NCI-H510A (cell line): ENCODE measurements at places on chromosomes 1 and 21.

- no peak for DNase-seq
These were observed 24.2 kb upstream of the HSD3B1 start for GRCh38 chr1:119482517-119483425.

GRCh38 chr1:71222668-71223067 lies 141.8 kb upstream of the ZRANB2 start:
- DNase-seq = no peak

GRCh38 chr1:203703586-203703985 lies 61.4 kb upstream of the LAX1 start:
- no peak for DNase-seq

DNA sequence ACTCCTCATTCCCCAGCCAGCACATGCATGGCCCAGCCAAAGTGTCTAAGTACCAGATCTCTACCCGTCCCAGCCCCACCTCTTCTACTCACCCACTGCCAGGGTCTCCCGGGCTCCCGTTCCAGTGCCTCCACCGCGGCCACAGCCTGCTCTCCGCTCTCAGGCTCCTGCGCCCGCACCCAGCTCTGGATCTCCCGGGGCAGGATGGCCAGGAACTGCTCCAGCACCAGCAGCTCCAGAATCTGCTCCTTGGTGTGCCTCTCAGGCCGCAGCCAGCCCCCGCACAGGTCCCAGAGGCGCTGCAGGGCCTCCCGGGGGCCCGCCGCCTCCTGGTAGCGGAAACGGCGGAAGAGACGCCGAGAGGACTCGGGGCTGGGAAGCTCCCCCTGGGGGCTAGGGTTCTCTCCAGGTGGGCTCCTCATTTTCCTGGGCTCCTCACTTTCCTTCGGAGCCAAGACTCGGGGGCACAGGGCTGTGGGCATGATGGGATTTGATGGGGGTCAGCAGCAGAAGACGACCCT lies 2.5 kb downstream of the ZNF496 start:
- no peak for DNase-seq

DNA sequence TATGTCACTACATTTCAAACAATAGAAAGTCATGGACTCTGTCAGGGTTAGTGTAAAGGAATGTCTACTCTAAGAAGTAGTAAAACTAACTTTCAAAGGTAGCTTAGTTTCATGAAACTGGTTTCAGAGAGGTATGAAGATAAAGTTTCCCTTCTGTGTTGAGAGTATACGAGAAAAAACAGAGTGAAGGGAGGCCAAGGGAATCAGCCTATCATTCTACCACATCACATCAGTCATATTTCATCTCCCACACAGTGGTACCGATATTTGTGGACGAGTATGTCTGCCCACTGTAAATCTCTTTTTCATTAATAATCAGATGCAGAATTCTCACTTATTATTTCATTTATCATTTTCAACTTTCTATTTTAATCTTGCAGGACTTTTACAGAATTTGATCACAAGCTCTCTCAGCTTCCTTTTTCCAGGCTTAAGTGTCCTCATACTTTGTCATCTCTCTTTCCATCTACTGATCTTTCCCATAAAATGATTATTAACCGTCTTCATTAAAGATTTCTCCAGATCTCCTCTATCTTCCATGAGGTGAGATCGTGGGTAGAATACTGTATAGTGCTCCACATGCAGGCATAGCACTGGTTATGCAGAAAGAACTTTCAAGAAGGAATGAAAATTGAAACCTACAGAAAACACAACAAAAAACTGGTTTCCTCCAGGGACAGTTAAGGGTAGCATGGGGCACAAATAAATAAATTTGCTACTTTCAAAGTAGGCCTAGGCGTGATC lies 11.5 kb upstream of the IFI16 start:
- no peak for DNase-seq

GRCh38 chr1:11690397-11691301 lies 861 bp upstream of the DRAXIN start:
- peak; percentile 75 for DNase-seq

GRCh38 chr1:109948285-109948630 lies 36.3 kb upstream of the AHCYL1 start:
- DNase-seq = no peak

GRCh38 chr1:243287652-243288051 lies 31.8 kb downstream of the SDCCAG8 start:
- DNase-seq = no peak

GRCh38 chr1:86018283-86018923 lies 138.2 kb downstream of the COL24A1 start:
- DNase-seq = no peak

DNA sequence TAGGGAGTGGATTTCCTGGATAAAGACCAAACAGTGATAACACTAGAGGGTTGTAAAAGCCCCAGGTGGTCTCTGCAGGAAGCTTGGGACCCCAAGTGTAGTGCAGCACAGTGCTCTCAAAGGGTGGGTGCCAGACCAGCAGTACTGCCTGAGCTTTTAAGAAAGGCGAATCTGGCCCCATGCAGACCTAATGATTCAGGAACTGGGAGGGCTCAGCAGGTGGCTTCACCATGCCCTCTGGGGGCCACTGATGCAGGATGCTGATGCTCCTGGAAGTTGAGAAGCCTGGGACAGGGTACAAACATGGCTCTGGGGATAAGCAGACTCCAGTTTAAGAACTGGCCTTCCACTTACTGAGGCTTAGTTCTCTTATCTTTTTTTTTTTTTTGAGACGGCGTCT lies 29.1 kb upstream of the NEK2 start:
- no peak for DNase-seq

DNA sequence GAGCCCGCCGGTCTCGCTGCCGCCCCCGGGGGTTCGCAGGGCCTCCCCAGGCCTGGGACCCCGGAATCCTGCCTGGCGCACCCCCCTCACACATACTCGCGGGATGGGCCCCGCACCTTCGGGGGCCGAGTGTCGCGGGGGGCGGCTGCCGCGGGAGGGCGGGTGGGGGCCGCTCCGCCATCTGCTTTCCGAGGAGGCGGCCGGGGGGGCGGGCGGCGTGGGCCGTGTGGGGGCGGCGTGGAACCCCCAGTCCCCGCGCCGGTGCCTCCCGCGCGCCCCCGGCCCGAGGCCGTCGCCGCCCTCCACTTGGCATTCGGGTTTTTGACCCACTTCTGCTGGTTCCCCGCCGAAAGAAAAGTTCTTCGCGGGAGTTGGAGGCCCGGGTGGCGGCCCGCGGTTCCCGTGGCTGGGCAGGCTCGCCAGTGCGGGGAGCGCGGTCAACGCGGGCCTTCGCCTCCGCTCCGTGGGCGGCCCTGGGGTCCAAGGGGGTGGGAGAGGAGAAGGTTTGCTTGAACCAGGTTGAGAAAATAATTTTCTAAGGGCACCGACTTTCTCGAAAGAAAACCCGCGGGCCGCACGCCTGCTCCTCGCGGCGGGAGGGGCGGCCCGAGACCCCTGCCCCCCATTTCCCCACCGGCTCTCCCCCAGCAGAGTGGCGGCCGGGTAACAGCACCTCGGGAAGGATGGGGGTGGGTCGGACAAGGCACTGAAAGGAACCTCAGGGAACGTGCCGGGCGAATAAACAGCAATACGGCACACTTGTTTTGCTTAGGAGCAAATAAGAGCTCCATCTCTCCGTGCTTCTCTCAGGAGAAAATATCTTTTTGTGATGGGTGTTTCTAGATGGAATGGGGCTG lies 1.6 kb downstream of the PHF13 start:
- DNase-seq = no peak

- DNase-seq = no peak
These were observed 24.3 kb upstream of the TTLL10 start for GRCh38 chr1:1149416-1149815.

DNA sequence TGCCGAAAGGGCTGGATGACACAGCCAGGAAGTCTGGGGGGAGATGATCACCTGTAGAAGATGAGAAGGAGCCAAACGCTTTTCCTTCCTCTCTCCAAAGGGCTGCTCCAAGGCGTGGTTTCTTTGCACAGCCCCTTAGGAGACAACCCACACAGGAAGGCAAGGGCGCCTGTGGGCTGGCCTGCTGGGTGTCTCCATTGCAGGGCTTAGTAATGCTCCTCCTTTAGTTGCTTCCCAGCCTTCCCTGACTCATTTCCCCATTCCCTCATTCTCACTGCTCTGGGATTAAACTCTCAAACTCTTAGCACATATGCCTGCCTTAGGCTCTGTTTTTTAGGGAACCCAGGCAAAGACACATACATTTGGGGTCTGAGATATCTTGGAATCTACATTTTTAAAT lies 1.7 kb upstream of the CLCA1 start:
- DNase-seq = no peak

GRCh38 chr21:26810676-26811415 lies 34.4 kb downstream of the ADAMTS1 start:
- DNase-seq = no peak

DNA sequence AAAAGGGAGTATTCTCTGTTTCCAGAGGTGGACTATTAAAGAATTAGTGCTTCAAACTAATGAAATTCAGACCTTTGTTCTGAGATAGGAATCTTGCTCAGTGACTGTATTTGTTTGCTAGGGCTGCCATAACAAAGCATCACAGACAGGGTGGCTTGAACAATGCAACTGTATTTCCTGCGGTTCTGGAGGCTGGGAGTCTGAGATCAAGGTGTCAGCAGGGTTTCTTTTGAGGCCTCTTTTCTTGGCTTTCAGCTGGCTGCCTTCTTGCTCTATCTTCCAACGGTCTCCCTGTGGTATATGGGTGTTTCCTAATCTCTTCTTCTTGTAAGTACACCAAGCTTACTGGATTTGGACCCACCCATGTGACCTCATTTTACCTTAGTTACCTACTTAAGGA lies 264.6 kb upstream of the PROX1 start:
- no peak for DNase-seq

- DNase-seq = no peak
These were observed 405.6 kb downstream of the PTPRU start for GRCh38 chr1:29641921-29642320.

- no peak for DNase-seq
These were observed 28.5 kb downstream of the SERINC2 start for GRCh38 chr1:31441558-31441957.

GRCh38 chr1:6423321-6423999 lies 1.1 kb upstream of the ESPN start:
- DNase-seq = peak; percentile 79

GRCh38 chr1:189609167-189609566 lies 868.5 kb downstream of the BRINP3 start:
- no peak for DNase-seq

GRCh38 chr1:109669246-109669948 lies 1.5 kb downstream of the GSTM2 start:
- DNase-seq = no peak

DNA sequence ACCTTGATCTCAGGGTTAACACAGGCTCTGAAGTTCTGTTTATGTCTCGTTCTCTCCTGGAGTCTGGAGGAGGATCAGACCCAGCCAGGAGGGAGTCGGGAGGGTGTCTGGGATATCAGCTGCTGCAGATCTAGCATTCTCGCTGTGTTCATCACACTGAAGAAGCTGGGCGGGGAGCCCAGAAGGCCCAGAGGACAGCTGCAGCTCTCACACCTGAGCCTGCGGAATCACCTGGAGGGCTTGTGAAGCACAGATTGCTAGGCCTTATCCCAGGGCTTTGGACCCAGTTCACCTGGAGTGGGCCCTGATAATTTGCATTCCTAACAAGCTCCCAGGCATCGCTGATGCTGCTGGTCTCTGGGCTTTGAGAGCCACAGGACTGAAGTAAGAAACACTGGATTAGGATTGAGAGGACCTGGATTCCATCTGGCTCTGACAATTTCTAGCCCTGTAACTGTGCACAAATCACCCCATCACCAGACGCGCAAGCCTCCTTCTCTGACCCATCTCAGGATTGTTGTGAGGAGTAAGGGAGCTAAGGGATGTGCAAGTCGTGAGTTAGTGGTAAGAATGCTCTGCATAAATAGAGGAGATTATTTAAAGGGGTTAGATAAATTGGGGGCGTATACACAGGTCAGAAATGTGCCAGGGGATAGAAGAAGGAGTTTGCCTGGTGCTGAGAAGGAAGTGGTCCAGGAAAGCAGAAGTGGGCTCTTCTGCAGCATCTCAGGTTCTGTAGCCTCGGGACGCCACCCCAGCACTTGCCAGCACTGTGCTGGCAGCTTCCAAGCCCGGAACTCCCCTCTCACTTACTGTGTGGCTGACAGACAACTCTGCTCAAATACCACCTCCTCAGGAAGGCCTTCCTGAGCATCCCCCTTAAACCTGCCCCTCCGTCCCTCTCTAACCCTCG lies 19.1 kb downstream of the ABCA4 start:
- DNase-seq = no peak
